Activated CD8-positive, alpha-beta memory T cell treated with anti-CD3 and anti-CD28 coated beads, Interleukin-2, amount 50 U/mL, for 4 hours (primary cell): ENCODE measurements at places on chromosomes 2 and 18.

DNA sequence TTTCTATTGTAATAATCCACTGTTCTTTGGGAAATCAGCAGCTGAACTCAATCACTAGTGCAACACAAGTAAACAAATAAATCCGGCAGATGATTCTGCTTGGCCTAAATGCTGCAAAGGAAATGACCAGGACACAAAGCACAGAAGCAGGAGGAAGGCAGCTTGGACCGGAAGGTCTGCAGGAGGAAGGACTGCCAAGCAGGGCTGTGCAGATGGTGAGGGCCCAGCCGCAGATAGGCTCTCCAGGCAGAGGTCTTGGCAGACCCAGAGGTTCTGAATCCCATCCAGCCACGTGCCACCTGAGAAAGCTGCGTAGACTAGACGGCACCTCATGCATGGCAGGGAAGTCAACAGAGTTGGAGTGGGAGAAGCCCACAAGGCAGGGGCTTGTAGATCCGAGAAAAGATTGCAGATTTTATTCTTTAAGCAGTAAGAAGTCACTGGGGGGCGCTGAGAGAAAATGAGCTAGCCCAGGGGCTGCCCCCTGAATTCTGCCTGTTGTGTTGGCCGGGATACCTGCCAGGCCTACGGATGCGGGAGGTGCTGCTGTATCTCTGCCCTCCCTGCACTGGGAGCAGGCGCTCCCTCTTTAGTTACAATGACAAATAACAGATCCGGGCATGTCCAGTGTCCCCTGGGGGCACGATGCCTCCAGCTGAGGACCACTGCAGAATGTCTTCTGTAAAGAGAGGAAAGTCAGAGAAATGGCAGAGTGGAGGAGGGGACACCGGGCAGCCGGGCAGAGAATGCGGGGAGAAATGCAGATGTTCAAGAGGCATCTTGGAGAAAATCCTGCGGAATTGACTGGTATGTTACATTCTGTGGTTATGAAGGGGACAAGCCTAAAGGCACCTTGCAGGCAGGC, 153.5 kb downstream of the PXDN start:
- no peak for DNase-seq

DNA sequence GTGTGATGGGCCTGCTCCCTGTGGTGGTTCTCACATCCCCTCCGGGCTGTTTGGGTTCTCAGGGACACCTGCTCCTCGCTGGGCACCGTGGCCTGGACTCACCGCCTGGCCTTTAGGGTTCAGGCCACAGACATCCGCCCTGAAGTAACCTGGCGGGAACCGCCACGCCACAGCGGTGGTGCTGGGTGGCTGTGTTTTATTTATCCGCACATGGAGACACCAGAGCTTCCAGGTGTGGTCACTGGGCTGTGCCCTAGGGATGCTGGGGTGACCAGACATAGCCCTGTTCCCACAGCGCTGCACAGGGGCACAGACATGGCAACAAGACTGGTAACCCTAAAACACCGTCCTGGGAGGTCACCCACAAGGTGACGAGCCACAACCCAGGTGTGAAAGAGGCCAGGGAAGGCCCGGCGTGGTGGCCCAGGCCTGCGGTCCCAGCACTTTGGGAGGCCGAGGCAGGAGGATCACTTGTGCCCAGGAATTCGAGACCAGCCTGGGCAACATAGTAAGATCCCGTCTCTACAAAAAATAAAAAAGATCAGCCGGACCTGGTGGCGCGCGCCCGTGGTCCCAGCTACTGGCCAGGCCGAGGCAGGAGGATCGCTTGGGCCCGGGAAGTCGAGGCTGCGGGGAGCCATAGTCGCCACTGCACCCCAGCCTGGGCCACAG, 649 bp upstream of the HSBP1L1 start:
- no peak for DNase-seq

- DNase-seq: no peak
These were observed 41.4 kb downstream of the IL1R2 start for GRCh38 chr2:102033031-102033749.

- no peak for DNase-seq
These were observed 1.3 kb upstream of the ACOXL start for GRCh38 chr2:110731064-110731463.

- no peak for DNase-seq
These were observed 11.1 kb downstream of the CCL20 start for GRCh38 chr2:227824711-227825110.

DNA sequence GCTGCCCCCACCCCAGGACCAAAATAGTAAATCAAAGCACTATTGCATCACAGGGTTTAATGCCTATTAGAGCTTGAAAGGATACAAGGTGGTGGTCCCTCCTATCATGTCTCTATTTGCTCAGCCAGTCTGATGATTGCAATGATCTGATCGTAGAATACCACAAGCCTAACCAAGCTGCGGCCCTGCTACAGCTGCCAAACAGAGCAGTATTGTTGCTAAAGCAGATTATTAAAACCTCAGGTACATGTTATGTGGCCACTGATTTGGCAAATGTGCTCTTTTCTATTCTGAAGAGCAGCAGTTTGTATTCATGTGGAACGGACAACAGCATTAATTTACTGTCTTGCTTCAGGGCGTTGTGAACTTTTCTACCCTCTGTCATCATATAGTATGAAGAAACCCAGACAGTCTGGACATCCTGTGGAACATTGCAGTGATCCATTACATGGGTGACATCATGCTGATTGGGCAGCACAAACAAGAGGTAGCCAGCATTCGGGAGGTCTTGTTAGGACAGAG, 8.4 kb upstream of the VAPA start:
- DNase-seq: no peak

- no peak for DNase-seq
These were observed 840.6 kb upstream of the SALL3 start for GRCh38 chr18:78138983-78139496.

GRCh38 chr2:3253913-3254441, 123.6 kb downstream of the EIPR1 start:
- DNase-seq: no peak

- DNase-seq: no peak
These were observed 300.7 kb upstream of the MEIS1 start for GRCh38 chr2:66134138-66134701.

DNA sequence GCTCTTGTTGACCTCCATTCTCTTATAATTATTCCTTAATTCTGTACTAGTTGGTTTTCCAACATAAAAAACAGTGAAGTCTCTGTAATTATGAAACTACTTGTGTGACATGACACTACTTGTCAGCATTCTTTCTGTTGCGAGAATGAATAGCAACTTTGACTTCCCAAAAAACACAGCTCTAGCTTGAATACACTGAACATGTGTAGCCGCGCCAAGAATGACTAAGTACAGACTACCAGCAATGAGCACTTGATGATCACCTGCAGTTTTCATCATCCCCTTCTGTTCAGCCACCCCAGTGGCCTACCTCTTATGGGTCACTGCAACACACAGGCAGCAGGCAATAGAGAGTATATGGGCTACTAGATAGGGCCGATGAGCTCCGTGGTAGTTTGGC, 229.3 kb downstream of the TGIF1 start:
- no peak for DNase-seq

DNA sequence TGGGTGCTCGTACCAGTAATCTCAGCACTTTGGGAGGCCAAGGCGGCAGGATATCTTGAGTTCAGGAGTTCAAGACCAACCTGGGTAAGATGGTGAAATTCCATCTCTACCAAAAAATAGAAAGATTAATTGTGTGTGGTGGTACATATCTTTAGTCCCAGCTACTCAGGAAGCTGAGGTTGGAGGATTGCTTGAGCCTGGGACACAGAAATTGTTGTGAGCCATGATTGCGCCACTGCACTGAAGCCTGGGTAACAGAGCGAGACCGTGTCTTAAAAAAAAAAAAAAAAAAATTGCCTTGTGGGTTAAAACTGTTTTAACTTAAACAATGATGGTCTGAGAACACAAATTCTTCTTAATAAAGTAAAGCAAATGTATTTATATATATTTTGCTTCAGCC, 49.6 kb downstream of the ATP9B start:
- no peak for DNase-seq
